ENCODE measurements at places on chromosomes 12 and 14.
A peak's percentile ranks its signal among the peaks of the same experiment; 100 is the strongest.

GRCh38 chr12:96416033-96416799 lies 16.0 kb upstream of the CDK17 start:
- DNase-seq = no peak

DNA sequence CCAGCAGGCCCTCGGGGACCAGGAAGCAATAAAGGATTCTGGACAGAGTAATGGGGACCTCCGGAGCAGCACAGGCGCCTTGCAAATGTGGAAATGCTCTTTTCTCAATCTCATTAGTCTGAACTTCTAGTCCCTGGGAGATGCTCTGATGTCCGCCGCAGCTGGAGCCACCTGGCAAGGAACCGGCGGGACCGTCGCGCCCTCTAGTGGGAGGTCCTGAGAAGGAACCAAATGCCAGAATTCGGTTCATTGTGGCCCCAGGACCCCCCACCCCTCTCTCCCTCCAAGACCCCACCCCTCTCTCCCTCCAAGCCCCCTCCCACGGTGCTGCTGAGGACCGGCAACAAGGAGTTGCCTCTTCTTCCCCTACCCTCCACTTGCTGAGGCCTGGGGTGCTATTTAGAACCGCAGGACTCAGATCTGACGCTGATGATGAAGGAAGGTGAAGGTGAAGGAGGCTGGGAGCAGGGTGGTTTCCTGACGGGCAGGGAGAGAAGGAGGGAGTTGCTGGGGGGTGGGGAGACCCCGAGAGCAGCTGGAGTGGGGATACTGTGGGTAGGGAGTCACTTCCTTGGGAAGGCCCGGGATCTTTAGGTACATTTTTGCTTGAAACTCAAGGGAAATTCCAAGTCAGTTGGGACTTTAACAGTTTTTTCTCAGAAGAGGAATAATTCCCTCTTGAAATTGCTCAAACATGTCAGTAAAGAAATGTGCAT lies 42.5 kb downstream of the SMIM41 start:
- DNase-seq = peak; percentile 68

GRCh38 chr14:70886421-70887206 lies 20.6 kb upstream of the PCNX1 start:
- no peak for DNase-seq

DNA sequence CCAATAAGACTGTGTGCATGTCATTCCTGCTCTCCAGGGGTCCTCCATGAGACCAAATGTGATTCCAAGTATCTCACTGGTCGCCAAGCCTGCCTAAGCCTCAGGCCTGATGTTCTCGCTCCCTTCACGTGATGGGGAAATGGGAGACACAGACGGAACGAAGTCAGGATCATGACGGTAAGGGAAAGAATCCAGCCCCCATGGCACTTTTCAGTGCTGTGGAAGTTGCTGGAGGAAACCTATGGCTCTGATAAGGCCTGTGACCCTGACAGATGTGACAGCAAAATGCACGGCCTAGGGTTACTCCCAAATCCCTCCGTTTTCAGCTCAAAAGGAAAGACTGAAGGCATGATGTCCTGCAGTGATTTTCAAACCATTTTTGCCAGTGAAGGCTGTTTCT lies 184.9 kb downstream of the CALM1 start:
- DNase-seq = no peak

DNA sequence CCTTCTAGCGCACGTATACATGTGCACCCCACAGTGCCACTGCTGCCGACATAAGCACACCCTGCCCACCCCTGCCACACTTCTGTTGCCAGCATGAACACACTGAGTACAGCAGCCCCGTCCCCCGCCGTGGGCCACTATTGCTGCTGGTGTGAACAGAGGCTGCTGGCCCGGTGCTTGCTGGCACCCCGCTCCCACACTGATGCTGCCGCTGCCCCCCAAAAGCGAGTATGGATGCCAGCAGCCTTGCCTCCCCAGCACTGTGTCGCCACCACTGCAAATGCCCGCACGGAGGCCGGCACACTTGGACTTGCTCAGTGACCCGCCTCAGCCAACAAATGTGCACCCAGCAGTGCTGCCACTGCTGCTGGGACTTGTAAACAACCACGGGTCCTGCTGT lies 872.4 kb upstream of the ATXN7L3B start:
- DNase-seq = no peak

DNA sequence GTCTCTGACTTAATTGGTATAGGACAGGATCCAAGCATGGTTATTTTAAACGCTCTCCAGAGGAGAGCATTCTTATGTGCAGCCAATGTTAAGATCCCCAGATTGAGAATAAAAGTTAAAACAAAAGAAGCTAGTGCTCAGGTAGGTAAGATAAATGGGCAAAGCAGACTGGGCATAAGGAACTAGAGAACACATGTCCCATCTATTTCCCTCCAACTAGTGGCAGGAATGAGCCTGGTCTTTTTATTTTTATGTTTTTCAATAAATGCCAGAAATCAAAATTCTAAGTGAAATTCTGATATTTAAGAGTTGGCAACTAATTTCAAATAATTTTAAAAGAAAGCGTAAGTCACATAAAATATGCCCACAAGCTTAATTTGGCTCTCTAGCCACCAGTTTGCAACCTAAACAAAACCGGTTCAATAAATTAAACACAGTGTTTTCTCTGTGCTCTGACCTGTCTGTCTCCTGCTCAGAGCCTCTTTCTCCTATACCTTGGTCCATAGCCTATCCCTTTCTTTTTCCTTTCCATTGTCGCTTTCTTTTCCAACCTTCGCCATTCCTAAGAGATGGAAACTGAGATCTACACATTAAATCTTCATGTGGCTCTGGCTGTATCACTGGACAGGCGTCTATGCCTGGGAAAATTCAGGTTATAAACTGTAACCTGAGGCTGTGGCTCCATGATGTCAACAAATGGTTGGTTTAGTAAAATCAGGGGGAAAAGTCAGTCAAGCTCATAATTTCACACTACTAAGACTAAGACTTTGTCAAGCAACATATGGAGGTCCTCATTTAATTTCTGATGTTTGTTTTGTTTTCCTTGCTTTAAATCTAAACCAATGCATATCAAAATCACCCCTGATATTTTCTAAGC lies 5.5 kb downstream of the SLC38A1 start:
- no peak for DNase-seq

DNA sequence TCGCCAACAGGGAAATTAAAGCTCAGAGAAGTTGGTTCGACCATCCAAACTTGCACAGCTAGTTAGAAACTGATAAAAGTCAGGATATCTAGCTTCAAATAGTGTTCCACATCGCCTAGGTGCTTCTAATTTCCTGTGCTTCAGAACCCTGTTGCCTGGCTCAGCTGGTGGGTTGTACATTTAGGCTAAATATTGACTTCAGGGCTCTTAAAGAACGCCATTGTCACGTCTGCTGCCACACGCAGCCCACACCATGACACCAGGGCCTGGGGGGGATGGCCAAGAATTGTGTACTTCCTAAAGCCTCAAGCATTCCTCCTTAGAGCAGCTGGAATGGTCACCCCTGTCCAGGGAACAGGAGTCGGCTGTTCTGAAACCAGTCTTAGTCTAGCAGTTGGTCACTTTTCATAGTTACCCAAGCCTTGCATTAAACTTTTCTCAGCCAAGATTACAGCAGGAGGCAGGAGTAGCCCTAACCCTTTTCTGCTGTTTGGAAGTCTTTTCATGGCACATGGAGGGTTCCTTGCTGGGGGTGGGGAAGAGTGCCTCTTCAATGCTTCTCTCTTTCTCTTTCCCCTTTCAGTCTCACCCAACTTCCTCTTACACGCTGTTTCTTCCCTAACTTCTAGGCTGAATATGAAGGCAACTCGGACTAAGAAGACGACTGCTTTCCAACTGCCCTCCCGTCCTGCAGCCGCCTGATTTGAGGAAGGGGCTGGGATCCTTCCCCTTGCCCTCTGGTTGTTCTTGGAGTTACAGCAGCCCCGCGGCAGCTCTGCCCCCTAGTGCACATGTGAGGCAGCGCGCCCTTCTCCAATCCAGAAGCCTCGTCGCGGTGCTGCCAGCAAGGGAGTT lies 17.1 kb downstream of the FOS start:
- DNase-seq = peak; percentile 56

DNA sequence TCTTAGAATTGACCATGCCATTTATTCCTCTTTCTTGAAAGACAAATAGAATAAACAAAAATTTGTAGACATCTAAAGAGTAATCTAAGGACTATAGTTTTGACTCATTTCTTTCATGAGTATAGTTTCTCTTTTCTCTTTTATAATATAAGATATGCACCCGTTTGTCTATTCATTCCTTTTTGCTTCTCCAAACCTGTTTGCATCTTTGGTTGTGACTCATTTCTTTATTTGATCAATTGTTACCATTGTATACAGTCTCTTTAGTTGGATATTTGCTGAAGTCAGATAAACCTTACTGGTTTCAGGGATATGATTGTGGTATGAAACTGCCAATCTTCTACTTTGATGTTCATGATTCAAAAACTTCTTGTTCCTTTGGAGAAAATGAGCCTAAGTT lies 268.7 kb downstream of the FBXL14 start:
- DNase-seq = no peak

DNA sequence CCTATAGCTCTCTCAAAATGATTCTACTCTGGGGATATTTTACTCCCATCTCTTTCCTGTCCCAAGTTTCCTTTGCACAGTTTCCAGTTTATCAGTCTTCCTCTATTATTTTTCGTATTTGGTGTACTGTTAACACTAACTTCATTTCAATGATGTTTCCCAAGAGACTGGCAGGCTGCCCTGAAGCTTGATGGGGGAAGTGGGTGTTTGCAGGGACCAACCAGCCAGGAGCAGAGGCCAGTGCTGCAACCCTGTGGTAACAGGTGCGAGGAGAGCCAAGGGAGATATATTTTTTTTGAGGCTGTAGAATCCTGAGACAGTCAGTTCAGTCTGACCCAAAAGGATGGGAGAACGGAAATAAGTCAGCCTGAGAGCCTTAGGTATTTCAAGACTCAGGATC lies 11.8 kb upstream of the CEBPE start:
- DNase-seq = no peak

DNA sequence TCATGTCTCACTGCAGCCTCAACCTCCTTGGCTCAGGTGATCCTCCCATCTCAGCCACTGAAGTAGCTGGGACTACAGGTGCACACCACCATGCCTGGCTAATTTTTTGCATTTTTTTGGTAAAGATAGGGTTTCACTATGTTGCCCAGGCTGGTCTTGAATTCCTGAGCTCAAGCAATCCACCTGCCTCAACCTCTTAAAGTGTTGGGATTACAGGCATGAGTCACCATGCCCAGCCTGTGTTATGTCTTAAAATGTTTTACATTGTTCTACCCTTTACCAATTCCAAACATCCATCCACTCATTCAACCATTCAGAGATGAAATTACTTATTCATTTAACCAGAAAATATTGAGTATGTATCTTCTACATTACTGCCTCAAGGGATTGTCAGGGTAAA lies 111.6 kb upstream of the BTG1 start:
- DNase-seq = no peak

GRCh38 chr12:114090211-114090610 lies 124.1 kb upstream of the RBM19 start:
- DNase-seq = no peak

DNA sequence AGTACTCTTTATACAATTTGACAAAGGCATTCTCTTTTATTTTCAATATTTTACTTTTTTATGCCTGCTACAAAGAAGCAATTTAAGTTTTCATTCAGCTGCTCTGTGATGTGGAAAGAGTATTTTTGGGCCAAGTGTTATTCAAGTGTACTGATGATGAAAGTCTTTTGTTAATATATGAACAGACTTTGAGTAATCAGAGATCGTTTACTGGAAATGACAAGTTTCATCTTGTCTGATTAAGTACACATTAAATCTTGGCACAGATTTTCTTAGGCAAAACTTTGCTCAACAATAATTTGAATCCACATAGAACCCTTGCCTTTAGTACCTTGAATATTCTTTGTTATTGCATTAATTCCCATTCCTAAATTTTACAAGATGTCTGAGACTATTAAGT lies 13.3 kb upstream of the PZP start:
- DNase-seq = no peak

DNA sequence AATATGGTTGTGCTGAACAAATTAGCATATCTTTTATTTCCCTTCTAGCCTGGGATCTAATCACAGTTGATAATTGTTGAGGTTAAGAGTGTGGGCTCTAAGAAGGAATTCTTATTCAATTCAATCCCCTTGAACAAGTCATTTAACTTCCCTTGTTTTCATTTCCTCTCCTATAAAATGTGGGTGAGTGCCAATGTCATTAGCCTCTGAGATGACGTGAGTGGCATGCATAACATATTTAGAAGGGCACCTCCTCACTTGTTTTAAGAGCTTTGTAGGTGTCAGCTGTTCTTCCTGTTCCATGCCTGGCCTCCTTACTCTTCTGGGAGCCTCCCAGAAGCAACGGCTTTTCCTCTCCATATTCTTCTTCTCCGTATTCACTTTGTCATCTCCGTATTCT lies 155.4 kb upstream of the NEDD1 start:
- no peak for DNase-seq

DNA sequence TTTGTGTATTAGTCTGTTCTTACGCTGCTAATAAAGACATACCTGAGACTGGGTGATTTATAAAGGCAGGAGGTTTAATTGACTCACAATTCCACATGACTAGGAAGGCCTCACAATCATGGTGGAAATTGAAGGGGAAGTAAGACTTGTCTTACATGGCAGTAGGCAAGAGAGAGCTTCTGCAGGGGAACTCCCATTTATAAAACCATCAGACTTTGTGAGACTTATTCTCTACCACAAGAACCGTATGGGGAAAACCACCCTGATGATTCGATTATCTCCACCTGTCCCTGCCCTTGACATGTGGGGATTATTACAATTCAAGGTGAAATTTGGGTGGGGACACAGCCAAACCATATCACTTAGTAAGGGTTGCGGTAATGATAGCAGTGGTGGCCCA lies 833.1 kb downstream of the FLRT2 start:
- DNase-seq = no peak

DNA sequence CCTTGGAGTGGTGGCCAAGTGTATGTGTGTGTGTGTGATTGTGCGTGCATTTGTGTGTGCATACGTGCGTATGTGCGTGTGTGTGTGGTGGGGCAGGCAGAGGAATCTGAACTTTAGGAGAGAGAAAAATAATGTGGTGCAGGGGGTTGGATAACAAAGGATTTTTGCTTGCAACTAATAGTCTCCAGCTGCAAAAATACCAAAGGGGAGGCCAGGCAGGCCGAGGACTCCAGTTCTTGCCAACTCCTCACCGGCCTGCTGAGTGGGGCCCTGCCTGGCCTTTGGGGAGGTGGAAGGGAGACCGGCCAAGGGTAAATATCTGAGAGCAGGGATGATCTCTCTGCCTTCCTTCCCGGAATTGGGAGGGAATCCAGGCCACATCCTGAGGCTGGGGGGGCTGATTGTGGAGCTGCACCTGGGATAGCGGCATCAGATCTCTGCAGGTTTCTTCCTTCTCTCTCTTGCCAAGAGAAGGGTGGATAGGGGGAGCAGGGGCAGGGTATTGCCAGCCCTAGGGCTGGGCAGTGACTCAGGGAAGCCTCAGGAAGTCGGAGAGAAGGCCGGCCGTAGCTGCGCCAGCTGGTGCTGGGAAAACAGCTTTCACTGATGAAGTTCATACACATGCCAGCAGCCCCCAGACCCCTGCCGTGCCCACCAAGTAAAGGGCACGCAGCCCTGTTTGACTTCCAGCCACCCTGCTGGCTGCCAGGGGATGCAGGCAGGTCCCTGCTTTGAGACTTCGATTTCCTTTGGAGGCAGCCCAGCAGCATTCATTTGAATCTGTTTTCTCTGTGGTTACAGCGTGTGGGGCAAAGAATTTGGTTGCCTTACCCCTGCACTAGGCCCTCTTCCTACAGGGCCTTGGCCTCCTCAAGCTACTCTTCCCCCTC lies 4.6 kb upstream of the LRP1-AS start:
- DNase-seq = peak; percentile 46

- no peak for DNase-seq
Observed at GRCh38 chr12:106866426-106867080, 89.2 kb upstream of the TMEM263 start.

- DNase-seq = peak; percentile 24
Observed at GRCh38 chr14:67837011-67837624, 17.5 kb downstream of the RAD51B start.
